ENCODE measurements at places on chromosomes 4 and X.

- no peak for DNase-seq
Measured at GRCh38 chr4:96736352-96736889, 896.5 kb downstream of the PDHA2 start.

DNA sequence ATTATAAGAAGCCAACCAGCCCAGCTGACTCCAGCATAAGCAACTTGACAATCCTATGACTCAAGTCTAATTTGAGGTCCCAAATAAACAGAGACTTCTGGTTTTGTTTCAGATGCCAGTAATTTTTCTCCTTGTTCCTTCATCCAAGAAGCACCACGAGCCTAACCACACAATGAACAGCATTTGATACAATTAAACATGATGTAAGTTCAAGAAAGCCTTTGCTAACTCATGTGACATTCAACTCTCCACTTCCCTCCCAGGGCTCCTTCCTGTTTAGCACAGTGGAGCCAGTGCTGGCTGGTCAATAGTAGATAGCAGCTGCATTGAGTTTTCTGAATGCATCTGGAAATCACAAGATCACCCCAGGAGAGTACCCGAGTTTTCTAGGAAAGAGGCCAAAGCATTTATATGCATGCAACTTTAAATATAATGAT is 206.3 kb downstream of the ARHGAP24 start:
- DNase-seq = no peak

DNA sequence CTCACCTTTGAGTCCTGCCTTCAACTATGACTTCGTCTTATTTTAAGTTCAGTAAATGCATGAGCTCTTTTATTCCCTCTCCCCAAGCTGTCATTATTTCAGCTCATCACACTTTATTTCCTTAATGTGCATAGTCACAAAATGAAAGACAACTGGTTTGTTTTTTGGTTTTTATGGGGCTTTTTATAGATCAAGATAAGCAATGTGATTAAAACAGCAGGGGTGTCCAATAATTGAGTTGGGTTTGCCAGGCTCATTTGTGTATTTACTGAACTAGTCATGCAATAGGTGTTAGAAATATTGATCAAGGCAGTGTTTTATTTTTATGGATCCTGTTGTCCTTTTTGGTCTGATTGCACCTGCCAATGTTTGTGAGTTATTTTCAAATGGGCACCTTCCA is 102.2 kb downstream of the FRMPD4 start:
- DNase-seq = no peak

DNA sequence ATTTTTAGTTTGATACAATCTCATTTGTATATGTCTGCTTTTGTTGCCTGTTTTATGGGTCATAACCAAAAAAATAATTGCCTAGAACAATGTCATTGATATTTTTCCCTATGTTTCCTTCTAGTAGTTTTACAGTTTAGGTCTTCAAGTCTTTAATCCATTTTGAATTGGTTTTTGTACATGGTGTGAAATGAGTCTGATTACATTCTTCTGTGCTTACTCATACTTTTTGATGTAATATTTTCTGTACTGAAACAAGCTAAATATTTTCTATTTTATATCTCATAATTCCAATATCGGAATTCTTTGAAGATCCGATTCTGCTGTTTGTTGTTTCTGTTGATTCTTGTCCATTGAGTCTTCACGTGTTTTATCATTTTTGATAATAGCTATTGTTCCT is 10.6 kb downstream of the TMEM156 start:
- DNase-seq = no peak

DNA sequence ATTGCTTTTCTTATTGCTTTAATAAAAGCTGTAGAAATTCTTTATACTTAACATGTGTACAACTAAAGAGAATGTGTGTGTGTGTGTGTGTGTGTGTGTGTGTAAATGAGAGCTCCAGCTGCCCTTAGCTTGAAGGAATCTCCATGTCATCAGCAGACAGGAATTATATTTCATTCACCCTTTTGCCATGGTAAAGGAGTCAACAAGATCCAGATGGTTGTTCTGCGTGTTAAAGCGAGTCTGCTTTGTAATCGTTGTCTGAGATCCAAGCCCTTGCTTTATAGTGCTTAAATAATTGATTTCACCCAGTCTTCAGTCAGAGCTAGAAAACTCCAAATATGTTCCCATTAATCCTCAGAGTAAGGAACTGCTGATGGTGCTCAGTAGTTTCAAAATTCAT is 285.5 kb downstream of the PDGFC start:
- no peak for DNase-seq

DNA sequence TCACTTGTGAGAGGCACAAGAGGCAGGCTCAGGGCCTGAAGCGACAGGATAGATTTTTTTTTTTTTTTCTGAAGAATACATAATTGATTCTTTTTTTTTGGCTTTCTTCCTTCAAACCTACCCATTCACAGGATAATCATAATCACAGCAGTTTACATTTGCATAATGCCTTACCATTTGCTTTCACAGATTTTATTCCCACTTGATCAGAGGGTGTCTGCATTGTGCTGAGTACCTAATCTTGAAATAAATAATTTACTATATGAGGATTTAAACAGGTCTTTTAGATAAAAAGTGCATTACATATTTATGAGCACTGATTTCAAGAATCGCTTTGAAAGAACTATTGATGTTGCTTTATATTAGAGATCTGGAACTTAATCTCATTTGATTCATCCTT is 219.3 kb downstream of the SPRY1 start:
- no peak for DNase-seq

DNA sequence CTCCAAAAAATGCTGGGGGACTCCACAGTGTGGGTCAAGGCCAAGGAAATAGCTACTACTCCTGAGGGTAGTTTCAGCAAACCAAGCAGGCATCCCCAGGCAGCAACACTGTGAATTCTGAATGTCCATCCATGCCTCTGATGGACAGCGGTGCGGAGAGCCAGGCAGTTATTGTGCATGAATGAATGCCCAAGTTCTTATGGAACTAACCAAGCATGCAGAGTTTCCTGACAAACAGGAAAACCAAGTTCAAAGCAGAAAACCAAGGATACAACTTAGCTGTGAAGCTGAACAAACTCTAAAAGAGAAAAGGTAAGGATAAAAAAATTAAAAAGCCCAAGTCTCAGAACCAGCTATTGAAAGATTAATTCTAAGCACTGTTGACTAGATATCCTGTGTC is 642.6 kb upstream of the HS3ST1 start:
- DNase-seq = no peak

DNA sequence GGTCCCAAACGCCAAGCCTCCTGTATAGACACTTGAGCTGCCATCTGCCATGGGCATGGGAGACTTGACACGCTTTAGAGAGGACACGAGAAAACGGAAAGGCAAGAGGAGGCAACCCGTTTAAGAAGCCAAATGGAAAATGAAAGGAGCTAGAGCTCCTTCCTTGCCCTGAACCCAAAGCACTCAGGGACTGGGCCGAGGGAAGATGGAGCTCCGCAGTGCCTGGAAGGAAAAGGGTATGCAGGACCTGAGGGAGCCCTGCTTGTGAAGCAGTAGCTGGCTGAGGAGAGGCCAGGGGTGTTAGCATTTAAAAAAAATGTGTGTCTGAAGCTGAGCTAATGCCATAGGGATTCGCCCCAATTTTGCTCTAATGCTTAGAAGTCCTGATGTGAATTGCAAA is 15.1 kb downstream of the MCF2 start:
- no peak for DNase-seq

DNA sequence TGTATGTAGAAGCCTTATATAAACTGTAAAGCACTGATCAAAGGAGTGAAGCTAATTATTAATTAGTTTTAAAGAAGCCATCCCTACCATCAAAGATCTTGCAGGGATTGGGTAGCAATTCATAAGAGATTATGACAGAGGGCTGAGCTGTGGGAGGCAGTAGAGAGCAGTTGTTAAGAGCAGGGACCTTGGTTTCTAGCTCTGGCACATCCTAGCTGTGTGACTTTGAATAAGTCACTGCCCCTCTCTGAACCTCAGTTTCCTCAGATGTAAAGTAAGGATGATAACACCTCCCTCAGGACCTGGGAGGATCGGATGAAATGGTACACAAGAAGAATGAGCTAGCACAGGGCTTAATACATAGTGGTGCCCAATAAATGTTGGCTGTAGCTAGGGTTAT is 45.4 kb downstream of the APLN start:
- no peak for DNase-seq

- no peak for DNase-seq
Measured at GRCh38 chr4:135177321-135177720, 975.7 kb upstream of the PABPC4L start.

- no peak for DNase-seq
Measured at GRCh38 chr4:151034829-151035228, 19.7 kb upstream of the LRBA start.

- no peak for DNase-seq
Measured at GRCh38 chrX:118062048-118062789, 54.4 kb downstream of the KLHL13 start.

GRCh38 chr4:4960574-4960973 is 58.7 kb downstream of the CYTL1 start:
- DNase-seq = no peak

- DNase-seq = no peak
Measured at GRCh38 chr4:180363815-180364214, 1879.4 kb upstream of the TENM3 start.

- no peak for DNase-seq
Measured at GRCh38 chr4:56641494-56642051, 39.5 kb downstream of the HOPX start.

DNA sequence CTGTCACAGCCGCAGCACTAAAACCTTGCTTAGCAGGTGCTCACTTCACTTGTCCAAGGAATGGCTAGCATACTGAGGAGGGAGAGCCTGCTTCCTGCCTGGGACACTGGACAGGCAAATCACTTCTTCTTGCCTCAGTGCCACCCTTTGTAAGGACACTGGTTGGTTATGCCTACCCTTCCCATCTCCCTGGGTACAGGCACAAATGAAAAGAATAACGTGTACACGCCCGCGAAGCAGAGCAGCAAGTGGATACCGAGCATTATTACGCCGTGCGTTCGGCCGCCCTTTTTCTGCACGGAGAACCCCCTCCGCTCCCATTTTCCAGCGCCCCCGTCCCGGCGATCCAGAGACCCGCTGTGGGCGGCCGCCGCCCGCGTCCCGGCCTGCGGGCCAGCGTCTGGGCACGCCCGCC is 338 bp upstream of the KLHL2 start:
- no peak for DNase-seq

DNA sequence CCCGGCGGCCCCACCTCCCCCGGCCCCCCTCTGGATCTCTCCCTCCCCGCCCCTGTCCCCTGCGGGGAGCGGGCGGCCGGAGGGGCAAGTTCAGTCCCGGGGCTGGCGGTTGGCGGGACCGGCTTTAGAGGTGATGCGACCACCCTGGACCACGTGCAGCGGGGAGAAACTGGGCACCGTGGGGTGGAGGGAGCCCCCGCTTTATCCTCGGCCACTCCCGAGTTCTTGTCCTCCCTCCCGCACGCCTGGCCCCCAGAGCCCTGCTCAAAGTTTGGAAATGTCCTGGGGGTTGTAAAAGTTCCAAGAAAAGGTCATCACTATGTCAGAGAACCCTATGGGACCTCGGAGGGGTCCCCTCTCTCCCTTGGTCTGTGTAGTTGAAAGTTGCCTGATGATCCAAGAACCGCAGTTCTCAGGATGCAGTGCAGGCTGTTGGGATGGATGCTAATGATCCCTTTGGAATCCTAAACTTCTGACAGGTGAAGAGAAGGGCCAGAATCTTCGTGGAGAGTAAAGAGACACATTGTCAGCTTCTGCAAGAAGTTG is 411 bp upstream of the VEGFC start:
- DNase-seq = no peak

DNA sequence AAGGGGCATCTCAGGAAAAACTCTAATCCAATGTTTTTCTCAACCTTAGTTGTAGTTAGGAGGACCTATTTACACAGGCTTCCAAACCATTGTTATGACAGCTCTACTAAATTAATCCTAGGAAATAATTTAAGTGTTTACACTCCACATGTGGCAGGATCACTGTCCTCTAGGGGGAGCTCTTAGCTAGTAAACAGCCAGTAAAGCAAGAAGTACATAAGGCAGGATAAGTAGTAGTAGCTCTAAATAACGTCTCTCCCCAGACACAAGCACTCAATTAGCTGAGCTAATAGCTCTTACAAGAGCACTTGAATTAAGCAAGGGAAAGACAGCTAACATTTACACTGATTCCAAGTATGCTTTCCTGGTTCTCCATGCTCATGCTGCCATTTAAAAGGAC is 37.3 kb downstream of the NUDT11 start:
- peak; percentile 23 for DNase-seq

DNA sequence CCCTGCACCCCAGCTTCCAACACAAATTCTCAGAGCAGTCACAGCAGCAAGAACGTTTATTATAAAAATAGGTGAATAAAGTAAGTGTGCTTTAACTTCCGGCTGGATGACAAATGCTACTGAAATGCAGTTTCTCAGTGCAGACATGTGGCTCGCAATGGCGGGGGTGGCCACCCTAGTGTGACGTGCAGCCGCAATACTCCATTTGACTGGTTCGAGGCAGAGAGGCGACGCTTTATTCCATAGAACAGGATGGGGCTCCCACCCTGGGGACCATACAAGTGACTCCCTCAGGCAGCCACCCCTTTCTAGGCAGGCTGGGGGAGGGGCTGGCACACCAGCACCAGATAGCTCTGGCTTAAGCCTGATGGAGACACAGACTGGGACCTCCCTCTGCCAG is 14.5 kb downstream of the TNIP2 start:
- no peak for DNase-seq

DNA sequence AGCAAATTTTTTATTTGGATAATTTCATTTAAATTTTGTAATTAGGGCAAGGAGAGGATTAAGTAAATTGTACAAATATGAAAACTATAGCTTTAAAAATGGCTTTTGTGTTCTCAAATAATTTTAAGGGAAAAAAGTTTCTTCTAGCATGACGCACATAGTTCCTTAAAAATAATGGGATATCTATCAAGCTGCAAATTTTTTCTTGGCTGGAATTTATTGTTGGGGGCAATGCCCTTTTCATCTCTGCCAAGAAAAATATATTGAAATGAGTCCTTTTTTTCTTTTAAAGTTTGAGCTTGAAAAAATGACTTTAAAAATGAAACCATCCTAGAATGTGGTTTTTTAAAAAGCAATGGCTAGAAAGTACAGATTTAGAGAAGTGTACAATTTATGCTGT is 154.4 kb upstream of the UGT8 start:
- no peak for DNase-seq

DNA sequence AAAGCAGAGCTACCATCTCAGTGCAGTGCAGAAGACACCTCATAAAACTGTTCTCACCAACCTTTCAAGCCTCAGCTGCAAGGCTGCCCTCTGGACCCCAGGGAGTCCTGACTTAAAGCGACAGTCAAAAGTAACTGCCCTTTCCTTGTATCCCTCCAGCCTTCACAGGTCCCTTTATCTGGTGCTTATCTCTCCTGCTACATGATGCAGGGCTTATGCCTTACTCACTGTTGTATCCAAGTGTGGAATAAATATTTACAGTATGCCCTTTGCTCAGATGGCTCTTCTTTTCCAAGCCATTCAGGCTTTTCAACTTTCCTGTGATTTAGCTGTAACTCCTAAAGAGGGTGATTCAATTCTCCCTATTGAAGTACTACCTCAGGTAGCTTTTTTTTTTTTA is 92.6 kb downstream of the KDR start:
- DNase-seq = no peak

DNA sequence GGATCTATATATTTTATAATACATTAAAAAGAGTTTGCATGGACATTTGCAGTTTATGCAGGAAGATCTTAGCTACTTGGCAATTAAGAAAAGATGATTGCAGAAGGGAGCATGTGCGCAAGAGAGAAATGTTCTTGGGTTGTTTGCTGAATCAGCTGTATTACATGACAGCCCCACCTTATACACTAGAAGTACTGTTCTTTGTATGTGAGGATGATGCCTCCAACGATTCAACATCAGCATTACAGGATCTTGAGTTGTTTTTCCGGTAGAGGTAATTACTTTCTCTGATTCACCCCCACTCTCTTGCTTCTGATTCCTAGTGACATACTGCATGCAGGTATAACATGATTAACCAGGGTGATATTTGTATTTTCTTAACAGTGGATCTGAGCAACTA is 140.8 kb downstream of the PCDH7 start:
- no peak for DNase-seq
